Posterior vena cava (tissue), 2 donors: ENCODE measurements at places on chromosomes 12 and 14. TPM values are rescaled to one million over a fixed set of nuclear protein-coding genes. Genes with fewer than 3 reads are reported as not detected.
A peak's percentile ranks its signal among the peaks of the same experiment; 100 is the strongest.

The MIP gene
- total RNA-seq: not detected

The SLC4A8 gene
- total RNA-seq: 0.79 TPM

The SLC17A8 gene
- total RNA-seq: not detected

The EPYC gene
- not detected for total RNA-seq

The DMAC2L gene
- 12.0 TPM for total RNA-seq

The KRT77 gene
- not detected for total RNA-seq

The KCNK10 gene
- total RNA-seq: not detected

The SLC38A4 gene
- total RNA-seq: 1.5 TPM

DNA sequence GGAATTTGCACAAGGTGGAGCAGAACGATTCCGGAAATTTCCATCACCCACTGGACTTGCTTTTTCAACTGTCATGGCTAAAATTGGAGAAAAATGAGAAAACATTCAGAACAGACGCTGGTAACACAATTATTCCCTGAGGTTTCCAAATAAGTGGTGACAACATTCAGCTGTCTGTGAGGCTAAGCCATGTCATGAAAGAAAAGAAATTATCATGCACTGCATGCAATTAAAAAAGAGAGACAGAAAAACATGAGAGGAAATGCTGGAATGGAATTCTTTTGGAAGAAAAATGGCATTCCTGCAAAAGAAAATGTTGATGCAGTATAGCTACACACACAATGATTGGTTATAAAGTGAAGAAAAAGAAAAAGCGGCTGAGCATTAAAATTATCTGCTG lies 87.3 kb downstream of the C2CD5 start:
- DNase-seq: no peak

- DNase-seq: no peak
Observed at GRCh38 chr14:90060312-90060964, 1.4 kb upstream of the KCNK13 start.

DNA sequence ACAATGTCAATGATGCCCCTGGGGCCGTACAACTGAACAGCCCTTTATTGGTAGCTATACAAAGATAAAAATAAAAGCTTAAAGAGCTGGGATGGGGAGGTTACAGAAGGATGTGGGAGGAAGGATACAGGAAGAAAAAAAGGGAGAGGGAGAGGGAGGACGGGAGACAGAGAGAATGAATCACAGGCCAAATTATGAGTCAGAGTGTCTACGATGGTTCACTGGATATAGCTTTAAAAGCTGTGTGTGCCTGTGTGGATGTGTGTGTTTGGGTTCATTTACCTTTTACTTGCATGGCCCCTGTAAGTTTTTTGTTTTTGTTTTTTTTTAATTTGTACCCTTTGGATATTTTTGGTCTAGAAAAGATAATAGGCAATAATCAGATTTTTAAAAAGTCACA lies 111.9 kb downstream of the CCDC60 start:
- DNase-seq: no peak

GRCh38 chr12:4867384-4867783 lies 42.3 kb upstream of the KCNA1 start:
- DNase-seq: no peak

DNA sequence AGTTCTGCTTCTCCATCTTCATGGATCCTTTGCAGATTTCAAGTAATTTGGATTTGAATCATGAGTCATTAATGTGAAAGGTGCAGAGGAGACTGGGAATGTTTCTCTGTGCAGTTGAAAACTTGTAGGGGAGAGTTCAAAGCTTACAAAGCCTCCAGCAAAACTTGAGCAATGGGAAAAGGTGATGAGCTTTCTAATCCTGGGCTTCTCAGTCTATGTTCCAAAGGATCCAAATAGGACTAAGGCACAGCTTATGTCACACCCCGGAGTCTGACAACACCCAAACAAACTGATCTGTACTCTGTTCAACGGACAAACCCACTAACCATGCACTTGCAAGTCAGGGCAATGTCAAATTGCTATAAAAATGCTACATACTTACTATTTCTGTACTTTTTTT lies 134.8 kb downstream of the DUSP6 start:
- no peak for DNase-seq

DNA sequence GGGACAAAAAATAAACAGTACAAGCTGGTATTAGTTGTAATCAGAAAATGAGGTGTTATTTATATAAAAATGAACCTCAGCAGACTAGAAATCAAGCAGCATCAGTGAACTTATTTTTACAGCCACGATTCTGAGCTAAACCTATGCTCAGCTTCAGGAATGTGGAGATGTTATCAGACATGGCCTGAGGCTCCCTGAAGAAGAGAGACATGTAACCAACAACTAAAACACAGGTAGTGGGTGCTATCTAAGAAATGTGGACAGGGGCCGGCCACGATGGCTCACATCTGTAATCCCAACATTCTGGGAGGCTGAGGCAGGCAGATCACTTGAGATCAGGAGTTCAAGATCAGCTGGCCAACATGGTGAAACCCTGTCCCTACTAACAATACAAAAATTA lies 534.3 kb downstream of the VRK1 start:
- DNase-seq: no peak

GRCh38 chr14:94591871-94592270 lies 10.6 kb downstream of the SERPINA5 start:
- DNase-seq: peak; percentile 66

DNA sequence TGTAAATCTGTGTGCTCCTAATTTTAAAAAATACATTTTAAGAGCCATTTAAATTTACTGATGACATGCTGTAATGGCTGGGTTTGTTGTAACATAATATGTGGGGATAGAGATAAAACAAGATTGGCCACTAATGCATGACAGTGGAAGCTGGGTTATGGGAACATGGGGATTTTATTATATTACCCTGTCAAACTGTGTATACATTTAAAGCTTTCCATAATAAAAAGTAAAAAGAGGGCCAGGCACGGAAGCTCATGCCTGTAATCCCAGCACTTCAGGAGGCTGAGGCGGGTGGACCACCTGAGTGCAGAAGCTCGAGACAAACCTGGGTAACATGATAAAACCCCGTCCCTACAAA lies 9.1 kb downstream of the TMEM233 start:
- no peak for DNase-seq

GRCh38 chr12:50825372-50825838 lies 17.3 kb upstream of the TMPRSS12 start:
- no peak for DNase-seq

DNA sequence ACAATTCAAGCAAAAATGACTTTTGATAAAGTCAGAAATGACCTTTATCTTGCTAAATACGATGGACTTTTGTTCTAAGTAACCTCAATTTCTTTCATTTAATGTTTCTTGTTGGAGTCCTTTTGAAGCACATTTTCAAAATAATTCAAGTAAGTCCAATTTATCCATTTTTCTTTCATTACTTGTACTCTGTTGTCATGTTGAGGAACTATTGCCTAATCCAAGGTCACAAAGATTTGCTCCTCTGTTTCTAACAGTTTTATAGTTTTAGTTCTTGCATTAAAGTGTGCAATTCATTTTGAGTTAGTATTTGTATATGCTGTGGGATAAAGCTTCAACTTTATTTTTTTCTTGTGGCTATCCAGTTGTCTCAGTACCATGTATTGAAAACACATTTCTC lies 66.7 kb downstream of the CCER1 start:
- no peak for DNase-seq

- no peak for DNase-seq
Observed at GRCh38 chr14:74419086-74419485, 6.9 kb downstream of the SYNDIG1L start.

DNA sequence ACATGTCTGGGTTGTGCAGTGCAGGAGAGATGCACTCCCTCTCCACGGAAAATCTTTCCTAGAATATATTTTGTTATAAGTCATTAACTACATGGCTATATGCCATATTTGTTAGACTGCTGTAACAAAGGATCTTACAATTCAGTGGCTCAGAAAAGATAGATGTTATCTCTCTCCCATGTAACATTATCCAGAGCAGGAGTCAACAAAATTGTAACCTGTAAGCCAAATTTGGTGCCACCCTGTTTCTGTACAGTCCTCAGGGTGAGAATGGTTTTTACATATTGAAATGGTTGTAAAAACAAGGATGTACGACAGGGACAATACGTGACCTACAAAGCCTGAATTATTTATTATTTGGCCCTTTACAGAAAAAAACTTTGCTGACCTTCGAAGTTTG lies 155.5 kb downstream of the KIF21A start:
- no peak for DNase-seq

- no peak for DNase-seq
Observed at GRCh38 chr14:74239848-74240793, 872 bp downstream of the VSX2 start.

- peak; percentile 80 for DNase-seq
Observed at GRCh38 chr12:22321638-22322037, 12.9 kb downstream of the ST8SIA1 start.

DNA sequence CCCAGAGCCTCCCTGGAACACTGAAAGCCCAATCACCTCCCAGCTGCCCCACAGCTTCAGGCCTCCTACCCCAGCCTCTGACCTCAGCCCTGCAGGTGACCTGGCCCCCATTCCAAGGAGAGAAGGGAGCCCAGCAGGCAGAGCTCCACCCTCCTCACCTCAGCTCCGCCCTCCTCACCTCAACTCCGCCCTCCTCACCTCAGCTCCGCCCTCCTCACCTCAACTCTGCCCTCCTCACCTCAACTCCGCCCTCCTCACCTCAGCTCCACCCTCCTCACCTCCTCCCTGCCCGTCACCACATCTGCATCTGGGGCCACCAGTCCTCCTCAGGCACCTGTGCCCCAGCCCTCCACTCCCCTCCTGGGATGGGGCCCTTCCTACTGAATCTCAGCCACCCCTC lies 112.2 kb upstream of the SFSWAP start:
- no peak for DNase-seq

GRCh38 chr12:125377093-125377492 lies 311.9 kb downstream of the AACS start:
- DNase-seq: no peak

GRCh38 chr14:105201156-105201924 lies 20.2 kb upstream of the NUDT14 start:
- no peak for DNase-seq

- DNase-seq: peak; percentile 52
Observed at GRCh38 chr12:109169686-109170085, 53.3 kb downstream of the ACACB start.

- no peak for DNase-seq
Observed at GRCh38 chr14:51006781-51007211, 62.5 kb upstream of the PYGL start.

DNA sequence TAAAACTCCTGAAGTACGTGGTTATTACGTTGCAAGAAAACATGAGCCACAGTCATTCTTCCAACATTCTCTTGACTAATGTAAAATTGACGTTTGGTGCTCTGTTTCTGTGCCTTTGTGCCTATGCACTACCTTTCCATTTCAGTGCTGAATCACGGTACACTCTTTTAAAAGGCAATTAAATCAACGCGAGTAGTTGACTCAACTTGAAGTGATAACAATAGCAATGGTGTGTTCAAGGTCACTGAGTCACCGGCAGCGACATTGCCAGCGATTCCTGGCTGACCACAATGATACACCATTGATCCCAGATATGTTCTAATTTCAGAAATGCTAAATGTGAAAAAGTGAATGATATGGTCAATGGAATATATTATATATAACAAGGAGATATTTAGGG lies 17.8 kb downstream of the AK7 start:
- no peak for DNase-seq
